ENCODE measurements at places on chromosomes 7 and 10. TPM values are rescaled to one million over a fixed set of nuclear protein-coding genes. Genes with fewer than 3 reads are reported as not detected.

Gene MYOZ1
- total RNA-seq = not detected

Gene EN2
- total RNA-seq = 0.96 TPM

Gene HKDC1
- total RNA-seq = 12.9 TPM

Gene ABCA13
- not detected for total RNA-seq

Gene ADCY1
- 2.4 TPM for total RNA-seq

Gene SNX10
- 2.2 TPM for total RNA-seq

Gene VWDE
- total RNA-seq = 0.29 TPM

Gene NRG3
- total RNA-seq = not detected

Gene ELN
- total RNA-seq = 0.08 TPM

Gene TEX47
- not detected for total RNA-seq

Gene CYP3A7
- not detected for total RNA-seq

Gene SDK1
- 0.72 TPM for total RNA-seq

Gene LLCFC1
- total RNA-seq = not detected

Gene PRKAR2B
- total RNA-seq = 2.9 TPM

All from A549 treated with ZK216348 at 1 μM for 4 hours (cell line).